ENCODE measurements at places on chromosomes 6 and 20. TPM values are rescaled to one million over a fixed set of nuclear protein-coding genes. Genes with fewer than 3 reads are reported as not detected.

GRCh38 chr20:44110816-44111568, 76.0 kb downstream of the JPH2 start:
- DNase-seq, result no peak

Gene STMND1
- total RNA-seq, result not detected

DNA sequence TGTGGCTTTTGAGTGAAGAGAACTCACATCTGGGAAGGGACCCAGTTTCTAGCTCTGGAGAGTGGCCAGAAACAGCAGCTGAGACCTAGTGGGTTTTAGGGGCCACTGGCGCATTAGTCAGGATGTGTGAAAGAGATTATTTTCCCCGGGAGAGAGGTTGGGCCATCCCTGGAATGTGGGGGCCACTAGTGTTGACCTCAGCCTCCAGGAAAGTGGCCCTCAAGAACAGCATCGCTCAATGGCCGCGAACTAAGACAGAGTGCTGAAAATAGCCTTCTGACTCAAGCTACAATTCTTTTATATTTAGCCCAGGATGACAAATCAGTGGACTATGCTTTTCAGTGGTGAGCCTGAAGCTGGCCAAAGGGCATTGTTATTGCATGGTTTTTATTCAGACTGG, 210.4 kb upstream of the RNF24 start:
- peak; percentile 84 for DNase-seq

GRCh38 chr6:18371010-18371409, 16.1 kb upstream of the RNF144B start:
- no peak for DNase-seq

DNA sequence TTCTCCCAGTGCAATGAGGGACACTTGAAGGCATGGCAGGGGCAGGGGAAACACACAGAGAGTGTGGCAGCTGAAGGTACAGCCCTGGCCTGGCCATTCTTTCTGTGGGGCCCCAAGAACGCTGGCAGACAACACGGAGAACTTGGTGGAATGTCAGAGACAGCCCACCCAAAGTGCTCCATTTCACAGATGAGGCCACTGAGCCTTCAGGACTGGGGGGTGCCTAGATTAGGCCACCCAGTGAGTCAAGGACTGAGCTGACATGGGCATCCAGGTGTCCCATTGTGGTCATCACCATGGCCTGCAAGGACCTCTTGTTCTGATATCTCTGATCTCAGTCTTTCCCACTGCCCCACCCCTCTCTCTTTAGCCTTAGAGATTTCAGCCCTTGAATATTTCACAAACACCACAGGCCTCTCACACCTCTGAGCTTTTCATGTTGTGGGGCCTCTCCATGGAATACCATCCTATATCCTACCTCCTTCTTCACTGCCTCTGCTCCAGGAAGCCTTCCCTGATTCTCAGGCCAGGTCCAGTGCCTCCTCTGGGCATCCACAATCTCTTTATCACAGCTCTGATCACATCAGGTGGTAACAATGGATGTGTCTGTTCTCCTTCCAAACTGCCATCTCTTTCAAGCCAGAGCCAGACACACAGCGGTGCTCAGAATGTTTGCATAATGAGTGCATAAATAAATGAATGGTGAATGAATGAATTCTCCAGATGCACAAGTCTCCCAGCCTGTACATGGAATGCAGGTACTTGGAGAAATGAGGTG, 2.0 kb upstream of the RSPO4 start:
- DNase-seq, result no peak

Gene CLDN20
- total RNA-seq, result not detected

DNA sequence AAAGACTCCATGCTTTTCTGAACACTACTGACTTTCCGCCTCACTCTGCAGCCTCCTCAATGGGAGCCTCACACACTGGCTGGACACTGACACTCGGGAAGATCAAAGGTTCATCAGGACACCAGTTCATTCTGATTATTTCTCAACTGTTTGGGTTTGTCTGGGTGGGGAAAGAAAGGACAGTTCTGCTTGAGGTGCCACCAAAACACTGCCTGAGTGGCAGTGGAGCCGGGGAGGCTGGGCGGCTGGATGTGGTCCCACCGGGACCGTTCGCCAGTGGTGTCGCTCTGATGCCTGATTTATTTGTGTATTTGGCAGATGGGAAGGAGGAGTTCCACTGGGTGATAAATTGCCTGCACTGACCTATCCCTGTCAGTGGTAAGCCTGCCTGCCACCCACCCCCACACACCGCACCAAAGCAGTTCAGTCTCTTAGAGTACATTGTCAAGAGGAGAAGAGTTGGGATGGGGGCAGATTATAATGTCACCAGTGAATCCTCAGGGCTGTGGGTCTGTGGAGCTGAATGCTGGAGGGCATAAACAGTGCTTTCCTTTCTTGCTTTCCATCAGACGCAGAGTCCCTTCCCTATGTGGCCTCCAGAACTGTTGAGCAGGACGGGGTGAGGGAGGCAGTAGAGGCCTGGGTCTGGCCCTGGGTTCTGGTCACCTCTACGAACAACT, 49.8 kb downstream of the EDN1 start:
- no peak for DNase-seq

Gene CLPSL2
- not detected for total RNA-seq

DNA sequence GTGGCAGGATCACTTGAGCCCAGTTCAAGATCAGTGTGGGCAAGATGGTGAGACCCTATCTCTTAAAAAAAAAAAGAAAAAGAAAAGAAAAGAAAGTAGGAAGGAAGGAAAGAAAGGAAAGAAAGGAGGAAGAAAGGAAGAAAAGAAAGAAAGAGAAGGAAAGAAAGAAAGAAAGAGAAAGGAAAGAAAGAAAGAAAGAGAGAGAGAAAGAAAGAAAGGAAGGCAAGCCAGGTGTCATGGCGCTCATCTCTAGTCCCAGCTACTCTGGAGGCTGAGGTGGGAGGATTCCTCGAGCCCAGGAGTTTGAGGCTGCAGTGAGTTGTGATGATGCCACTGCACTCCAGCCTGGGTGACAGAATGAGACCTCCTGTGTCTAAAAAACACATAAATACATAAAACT, 11.5 kb upstream of the SRC start:
- DNase-seq, result peak; percentile 8

Gene COX4I2
- 9.5 TPM for total RNA-seq

Gene OOEP
- not detected for total RNA-seq

Gene TRAPPC3L
- total RNA-seq, result 0.55 TPM

DNA sequence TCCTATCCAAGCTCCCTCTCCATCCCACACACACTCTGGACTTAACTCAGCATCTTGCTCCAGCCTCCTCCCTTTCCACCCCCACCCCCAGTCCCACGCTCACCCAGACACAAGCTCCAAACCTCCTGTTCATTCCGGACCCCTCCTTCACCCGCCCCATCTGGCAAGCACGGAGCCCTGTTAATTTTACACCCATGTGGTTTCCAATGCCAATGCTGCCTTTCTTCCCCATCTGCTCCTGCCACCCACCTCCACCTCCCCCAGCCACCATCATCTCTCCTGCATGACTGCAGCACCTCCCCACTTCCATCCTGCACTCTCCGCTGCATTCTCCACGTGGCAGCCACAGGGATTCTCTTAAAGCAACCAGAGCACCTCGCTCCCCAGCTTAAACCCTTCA, 9.9 kb upstream of the CDK5RAP1 start:
- DNase-seq, result no peak

DNA sequence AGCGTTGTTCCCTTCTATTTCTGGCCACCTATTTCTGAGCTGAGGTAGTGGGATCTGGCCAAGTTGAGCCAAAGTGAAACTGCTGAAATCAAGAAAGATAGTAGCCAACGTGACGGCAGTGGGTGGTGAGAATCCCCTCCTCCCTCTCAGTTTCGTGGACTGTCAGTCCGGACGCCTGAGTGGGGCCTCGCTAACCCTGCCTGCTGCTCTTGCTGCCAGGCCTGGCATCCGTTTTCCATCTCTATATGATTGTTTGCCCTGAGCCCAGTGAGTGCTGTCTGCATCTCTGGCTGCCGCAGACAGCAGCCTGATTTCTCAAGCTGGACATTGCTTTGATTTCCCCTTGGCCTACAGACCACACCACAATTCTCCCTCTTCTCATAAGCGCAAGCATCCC, 23.5 kb upstream of the PAX1 start:
- DNase-seq, result no peak

Gene CFAP206
- not detected for total RNA-seq

Gene CCN2
- 1,507 TPM for total RNA-seq

- DNase-seq, result no peak
Measured at GRCh38 chr6:158448856-158449255, 111.0 kb upstream of the TMEM181 start.

GRCh38 chr20:47365023-47365764, 8.7 kb upstream of the ZMYND8 start:
- no peak for DNase-seq

Gene NRSN1
- not detected for total RNA-seq

DNA sequence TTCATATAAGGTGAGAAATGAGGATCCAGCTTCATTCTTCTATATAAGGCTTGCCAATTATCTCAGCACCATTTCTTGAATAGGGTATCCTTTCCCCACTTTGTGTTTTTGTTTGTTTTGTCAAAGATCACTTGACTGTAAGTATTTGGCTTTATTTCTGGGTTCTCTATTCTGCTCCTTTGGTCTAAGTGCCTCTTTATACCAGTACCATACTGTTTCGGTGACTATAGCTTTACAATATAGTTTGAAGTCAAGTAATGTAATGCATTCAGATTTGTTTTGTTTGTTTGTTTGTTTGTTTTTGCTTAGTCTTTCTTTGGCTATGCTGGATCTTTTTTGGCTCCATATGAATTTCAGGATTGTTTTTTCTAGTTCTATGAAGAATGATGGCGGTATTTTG, 64.6 kb downstream of the ERMARD start:
- DNase-seq, result no peak

DNA sequence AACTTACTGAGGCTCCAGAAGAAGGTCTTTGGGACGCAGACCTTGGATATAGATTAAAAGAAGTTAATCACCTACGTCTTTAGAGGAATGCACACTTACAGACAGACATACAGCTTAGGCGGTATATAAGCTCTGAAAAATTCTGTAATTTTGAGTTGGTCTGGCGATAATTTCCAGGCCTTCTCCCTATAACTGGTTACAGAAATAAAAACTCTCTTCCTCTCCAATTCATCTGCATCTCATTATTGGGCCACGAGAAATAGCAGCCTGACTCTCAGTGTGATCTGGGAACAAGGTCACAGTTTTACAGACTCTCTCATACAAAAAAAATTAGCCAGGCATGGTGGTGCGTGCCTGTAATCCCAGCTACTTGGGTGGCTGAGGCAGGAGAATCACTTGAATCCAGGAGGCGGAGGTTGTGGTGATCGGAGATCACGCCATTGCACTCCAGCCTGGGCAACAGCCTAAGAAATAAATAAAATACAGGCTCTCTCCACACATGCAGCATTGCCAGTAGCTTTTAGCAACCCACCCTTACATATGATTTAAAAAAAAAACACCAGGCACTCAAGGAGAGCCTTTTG, 4.7 kb downstream of the ZBTB24 start:
- no peak for DNase-seq

Gene IMPG1
- 0.15 TPM for total RNA-seq

GRCh38 chr20:16462711-16463110, 110.5 kb downstream of the KIF16B start:
- DNase-seq, result no peak

GRCh38 chr6:34559651-34560365, 3.7 kb upstream of the SPDEF start:
- DNase-seq, result no peak

DNA sequence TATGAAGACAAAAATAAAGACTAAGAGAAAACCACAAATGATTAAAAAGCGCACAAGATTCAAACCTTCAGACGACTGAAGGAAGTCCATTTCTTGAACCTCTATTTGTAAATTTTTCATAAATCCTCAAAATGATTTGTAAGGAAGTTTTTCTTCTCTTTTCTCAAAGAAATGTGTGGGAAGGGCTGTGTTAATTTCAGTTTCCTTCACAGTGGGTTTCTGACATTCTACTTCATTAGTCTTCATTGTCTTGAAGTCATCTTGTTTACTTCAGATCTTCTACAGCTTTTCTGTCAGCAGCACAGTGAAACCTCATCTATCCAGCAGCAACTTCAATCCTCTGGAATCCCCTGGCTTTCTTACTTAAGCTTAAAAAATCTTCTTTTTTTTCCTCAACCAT, 87.6 kb upstream of the MYLIP start:
- DNase-seq, result no peak

DNA sequence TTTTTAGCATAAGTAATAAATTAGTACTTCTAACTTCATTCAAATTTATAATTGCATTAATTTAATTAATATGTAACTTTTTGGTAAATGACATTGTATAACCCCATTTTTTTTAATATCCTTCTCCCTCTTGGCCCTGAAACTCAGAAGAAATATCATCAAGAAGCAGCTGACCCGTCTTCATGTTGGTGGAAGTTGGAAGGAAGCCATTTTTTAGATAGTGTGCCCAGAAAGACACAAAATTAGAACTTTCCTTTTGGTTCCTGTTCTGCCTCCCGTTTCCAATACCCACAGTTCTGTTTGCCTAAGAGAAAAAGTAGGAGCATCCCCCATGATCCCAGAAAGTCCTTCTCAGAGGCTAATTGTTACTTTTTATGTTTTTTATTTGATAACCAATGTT, 65.5 kb downstream of the PLCB4 start:
- DNase-seq, result no peak

DNA sequence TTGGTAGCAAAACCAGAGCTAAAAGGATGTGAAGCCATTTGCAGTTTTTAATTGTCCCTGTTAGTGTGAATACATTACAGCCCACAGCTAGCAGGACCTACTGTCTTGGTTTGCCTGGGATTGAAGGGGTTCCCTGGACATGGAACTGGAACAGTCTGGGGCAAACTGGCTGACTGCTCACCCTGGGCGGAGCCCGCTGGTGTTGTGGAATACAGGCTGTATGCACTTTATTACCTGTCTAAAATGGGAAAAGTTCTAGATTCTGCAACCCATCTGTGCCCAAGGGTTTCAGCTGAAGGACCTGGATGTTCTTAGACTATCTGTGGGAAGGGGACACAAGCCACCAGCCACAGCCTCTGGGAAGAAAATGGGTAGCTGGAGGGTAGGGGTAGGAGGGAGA, 12.2 kb upstream of the CDKN1A start:
- no peak for DNase-seq

- no peak for DNase-seq
Measured at GRCh38 chr6:150633486-150633834, 33.8 kb downstream of the PLEKHG1 start.

Gene HNF4A
- total RNA-seq, result not detected

- DNase-seq, result no peak
Measured at GRCh38 chr20:61442075-61442670, 190.1 kb downstream of the CDH4 start.

DNA sequence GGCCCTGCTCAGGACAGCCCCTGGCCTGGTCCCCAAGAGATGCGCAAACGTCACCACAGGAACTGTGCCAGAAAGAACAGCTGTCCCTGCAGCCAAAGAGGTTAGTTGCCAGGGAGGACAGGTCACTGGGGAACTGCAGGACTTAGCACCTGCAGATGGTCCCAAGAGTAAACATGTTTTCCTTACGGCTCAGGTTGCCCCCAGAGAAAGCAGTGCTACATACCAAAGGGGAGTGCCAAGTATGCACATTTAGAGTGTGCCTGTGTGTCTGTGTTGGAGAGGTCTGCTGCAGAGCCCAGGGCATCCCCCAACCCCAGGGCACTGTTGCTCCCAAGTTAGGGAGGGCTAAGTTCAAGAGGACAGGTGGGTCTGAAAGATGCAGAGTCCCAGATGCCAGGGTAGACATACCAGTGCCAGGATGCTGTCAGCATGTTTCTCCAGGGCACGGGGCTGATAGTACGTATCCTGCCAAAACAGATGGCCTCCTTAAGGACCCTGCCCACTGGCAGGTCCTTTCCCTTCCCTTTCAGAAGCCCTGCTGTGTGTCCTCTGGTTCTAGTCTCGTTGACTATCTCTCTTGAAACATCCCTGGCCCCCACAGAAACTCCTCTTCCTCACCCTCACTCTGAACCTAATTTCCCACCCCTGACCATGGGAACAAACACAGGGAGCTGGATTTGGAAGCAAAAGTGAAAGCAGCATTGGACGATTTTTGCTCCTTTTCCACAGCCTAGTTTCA, 1.3 kb downstream of the ABHD16A start:
- DNase-seq, result no peak

Gene CRYBG1
- total RNA-seq, result 6.2 TPM

Data from aorta (tissue), 5 donors.